ENCODE measurements at places on chromosomes 5 and 9.

DNA sequence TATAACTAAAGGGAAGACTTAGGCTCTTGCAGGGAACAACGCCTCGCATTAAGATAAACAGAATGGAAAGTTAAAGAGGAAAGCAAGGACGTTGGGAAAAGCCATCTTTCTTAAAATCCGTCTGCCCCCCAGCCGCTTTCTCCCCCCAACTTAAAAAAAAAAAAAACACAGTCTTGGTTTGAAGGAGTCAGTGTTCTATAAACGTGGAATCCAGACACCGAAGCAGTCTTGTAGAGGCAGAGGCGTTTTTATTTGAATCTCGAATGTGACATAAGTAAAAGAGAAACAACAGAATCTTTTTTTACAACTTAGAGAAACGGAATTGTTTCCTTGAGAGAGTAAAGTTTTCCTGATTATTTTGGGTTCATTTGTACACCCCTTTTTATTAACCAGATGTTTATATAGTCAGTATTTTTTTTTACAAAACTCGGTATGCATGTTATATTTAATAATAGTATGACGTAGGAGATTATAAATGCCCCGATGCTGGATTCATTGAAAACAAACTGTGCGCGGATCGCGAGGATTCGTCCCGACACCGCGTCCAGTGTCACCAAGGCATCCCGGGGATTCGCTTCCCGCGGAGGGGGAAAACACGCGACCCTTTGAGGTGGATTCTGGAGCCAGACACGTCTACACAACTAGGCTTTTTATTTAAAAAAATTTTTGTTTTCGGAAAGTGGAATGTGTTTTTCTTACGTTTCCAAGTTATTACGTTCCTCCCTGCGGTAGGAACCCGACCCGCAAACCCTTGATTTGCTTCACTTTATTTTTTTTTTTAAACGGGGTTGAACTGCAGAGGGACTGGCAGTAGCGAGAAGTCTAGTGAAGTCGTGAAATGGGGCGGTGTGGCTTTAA is 6.7 kb downstream of the PTCH1 start:
- DNase-seq, result no peak

- no peak for DNase-seq
These were observed 17.2 kb downstream of the PITX1 start for GRCh38 chr5:135016861-135017290.

DNA sequence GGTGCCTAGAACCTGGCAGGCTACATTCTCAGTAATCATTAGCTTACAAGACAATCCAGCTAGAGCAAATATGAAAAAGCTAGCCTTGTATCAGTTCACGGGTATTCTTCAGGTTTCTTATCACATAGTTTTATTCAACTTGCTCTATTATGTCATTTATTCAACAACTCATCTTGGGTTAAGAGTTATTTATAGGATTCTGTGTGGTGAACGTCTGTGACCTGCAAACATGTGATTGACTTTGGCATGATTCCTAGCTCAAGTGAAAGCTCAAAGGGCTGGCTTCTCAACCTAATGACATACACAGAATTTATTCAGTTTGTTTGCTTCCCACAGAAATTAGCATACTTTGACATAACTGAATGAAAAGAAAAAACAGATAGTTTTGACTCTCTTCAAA is 173.1 kb downstream of the PLPPR1 start:
- no peak for DNase-seq

DNA sequence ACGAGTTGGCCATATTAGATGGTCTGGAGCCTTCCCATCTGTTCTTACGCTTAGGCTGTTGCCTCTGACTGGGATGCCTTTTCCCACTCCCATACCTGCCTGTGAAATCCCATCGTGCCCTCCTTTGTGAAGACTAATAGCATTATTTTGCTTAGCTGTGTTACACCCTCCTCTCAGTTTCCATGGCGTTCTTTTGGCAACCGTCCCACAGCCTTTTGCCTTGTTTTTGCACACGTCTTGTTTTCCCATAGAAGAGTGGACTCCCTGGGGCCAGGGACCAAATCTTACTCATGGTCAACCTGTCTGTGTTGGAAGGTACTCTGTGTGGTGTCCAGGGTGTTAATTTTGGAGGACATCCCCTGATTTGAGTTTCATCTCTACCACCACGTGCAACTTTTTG is 242.1 kb downstream of the HSPA4 start:
- no peak for DNase-seq

GRCh38 chr5:154714266-154714986 is 40.8 kb upstream of the LARP1 start:
- no peak for DNase-seq

GRCh38 chr5:34523387-34523726 is 132.8 kb upstream of the RAI14 start:
- DNase-seq, result no peak

DNA sequence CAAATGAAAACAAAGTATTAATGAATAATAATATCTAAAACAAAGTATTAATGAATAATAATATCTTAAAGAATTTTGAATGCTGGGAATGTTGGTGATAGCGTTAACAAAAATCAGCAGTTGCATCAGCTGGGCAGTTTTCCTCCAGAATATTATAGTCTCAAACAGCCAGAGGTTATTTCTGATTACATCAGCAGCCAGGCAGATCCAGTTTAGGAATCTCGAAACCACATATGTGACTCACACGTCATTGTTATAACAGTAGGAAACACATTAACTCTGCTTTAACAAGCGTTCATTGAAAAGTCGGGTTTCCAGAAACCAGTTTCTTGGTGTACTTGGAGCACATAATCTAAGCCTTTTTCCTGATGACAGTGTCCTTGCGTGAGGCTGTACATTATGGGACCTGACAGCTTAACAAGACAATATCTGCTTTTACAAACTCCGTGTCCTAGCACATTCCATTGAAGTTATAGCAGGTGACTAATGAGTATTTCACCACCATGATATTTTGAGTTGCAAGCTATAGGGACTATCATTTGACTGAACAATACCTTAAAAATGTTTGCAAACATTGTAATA is 559.5 kb upstream of the KLF4 start:
- no peak for DNase-seq

DNA sequence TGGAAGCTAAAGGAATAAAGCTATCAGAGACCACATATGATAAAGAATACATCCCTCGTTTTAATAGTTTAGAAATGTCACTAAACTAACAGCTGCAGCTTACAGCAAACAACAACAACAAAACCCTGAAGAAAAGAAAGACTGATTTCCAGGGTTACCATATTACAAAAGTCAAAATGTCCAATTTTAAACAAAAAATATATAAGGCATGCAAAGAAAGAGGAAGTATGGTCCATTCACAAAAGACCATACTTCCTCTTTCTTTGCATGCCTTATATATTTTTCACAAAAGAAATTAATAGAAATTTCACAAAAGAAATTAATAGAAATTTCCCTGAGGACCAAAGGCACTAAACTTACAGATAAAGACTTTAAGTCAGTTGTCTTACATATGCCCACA is 354.2 kb downstream of the ARL15 start:
- DNase-seq, result no peak

- no peak for DNase-seq
These were observed 71.9 kb downstream of the UBAP1 start for GRCh38 chr9:34250721-34251120.

DNA sequence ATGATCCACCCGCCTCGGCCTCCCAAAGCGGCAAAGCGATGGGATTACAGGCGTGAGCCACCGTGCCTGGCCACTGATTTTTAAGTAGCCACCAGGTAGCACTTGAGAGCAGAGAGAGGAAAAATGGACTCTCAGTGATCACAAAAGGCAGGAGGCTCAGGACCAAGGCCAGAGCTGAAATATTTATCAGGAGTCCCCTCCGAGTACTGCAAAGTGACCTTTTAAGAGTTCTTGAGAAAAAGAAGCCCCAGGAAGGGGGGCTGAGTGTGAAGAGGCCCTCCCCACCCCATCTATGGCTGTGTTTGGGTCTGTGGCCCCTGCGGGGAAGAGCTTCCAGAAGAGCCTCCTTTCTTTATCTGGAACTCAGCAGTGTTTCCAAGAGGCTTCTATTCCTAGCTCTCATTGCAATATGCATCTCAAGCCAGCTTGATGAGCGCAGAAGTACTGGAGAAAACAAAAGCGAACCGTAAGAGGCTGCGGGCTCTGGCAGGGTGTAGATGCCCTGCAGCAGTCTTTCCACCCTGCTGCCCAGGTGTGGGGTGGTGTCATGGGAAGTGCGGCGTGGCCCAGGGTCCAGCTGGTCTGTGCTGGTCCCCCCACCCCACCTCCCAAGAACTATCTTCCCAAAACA is 75.5 kb upstream of the CDK20 start:
- DNase-seq, result no peak

Data from effector CD4-positive, alpha-beta T cell (primary cell).